NCI-H1105 (cell line): ENCODE measurements at places on chromosomes 7 and 10.

DNA sequence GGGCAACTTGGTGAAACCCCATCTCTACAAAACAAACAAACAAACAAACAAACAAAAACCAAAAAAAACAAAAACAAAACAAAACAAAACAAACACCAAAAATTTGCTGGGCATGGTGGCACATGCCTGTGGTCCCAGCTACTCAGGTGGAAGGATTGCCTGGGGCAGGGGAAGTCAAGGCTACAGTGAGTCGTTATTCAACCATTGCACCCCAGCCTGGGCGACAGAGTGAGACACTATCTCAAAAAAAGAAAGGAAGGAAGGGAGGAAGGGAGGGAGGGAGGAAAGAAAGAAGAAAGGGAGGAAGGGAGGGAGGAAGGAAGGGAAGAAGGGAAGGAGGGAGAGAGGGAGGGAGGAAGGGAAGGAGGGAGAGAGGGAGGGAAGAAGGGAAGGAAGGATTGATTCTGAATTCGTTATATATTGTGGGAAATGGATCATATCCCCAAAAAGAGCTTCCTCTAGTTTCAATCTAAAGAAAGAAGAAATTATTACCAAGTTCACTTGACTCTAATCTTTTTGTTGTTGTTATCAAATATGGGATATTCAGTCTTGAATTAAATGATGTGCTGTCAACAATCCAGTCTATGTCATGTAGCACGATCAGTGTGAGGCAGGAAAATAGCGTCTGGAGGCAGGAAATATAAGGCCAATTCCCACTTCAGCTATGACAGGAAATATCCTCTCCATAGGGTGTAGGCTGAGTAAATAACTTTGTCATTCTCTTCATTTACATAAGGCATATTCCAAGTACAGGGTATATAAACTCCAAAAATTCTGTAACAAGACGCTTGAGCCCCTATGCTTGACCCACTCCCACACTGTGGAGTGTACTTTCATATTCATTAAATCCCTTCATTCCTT is 26.2 kb upstream of the TRIM24 start:
- no peak for DNase-seq

- DNase-seq = no peak
Observed at GRCh38 chr10:76306856-76307255, 875.4 kb downstream of the LRMDA start.

DNA sequence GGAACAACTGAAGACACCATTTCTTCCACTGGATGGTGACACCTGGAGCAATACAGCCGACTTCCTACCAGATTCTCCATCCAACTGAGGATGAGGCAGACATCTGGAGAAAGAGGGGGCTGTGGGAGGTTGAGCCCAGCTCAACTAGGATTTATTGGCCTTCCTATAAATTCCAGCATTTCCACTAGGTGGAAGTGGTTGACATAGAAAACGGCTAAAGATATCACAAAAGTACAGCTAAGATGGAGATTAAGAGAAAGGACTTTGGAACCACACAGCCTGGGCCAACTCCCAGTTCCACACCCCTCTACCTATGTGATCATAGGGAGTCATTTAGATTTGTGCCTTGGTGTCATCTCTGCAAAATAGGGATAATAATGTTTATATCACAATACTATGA is 61.3 kb upstream of the CAV2 start:
- no peak for DNase-seq

DNA sequence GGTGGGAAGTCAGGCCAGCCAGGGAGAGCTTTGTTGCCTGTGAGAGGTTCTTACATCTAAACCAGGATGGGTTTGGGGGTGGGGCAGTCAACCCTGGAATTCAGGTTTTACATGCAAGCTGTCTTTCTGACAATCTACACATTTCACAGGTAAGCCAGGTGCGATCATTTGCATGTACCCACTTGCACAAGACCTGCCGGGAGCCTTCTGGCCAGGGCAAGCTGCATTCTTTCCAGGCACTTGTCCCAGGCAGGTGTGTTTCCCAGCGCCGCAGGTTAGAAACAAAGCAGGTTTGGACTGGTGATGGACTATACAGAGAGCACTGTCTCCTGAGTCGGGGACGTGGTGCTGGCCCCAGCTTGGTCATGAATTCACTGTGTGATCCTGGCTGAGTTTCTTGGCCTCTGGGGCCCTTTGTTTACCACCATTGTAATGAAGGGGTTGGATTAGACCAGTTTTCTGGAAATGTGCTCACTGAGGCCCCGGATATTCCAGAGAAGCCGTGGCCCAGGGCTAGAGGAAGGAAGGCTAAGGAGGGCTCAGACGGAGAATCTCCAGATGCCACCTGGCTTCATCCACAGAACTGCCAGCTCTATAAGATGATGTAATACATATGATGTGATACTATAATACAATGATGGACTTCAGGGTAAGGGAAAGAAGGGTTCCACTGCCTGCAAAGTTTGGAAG is 205.2 kb upstream of the SVIL start:
- DNase-seq = peak; percentile 66

GRCh38 chr10:33635967-33636515 is 301.6 kb upstream of the NRP1 start:
- DNase-seq = no peak

- no peak for DNase-seq
Observed at GRCh38 chr10:35442592-35442991, 106.3 kb downstream of the CCNY start.

DNA sequence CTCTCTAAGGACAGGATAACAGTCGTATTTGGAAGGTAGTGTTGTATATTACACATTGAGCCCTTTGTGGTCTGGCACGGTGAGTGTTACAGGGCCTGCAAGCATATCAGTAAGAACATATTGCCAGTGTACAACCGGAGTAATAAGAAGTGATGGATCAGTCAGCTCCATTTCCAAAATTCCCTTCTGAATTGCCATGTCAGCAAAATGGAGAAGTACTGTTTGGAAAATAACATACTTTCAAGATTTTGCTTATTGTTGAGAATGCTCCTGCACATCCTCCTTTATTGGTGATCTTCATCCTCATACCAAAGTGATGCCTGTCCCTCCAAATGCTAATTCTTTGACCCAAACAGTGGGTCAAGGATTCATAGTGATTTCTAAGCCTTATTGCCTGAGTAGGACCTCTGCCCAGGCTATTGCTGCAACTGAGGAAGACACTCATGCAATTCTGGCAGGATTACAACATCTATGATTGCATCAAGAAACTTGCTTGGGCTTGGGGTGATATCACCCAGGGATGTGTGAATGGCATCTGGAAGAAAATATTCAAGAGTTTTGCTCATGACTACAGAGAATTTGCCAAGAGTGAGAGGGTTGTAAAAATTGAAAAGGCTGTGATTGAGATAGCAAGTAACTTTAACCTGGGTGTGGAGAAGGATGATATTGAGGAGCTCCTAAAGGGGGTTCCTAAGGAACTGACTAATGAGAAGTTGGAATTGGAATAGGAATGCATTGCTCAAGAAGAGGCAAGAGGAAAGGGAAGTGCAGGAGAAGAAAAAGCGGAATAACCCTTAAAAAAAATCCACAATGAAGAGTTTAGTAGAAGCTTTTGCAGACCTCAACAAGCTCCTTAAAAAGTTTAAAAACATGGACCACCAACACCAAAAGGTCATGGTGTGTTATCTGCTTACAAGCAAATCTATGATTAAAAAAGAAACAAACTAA is 452.2 kb upstream of the SORCS1 start:
- DNase-seq = no peak
